OCI-LY7 (cell line): ENCODE measurements at places on chromosomes 1 and 21.

GRCh38 chr21:23016617-23017016, 2018.4 kb downstream of the NCAM2 start:
- no peak for DNase-seq

DNA sequence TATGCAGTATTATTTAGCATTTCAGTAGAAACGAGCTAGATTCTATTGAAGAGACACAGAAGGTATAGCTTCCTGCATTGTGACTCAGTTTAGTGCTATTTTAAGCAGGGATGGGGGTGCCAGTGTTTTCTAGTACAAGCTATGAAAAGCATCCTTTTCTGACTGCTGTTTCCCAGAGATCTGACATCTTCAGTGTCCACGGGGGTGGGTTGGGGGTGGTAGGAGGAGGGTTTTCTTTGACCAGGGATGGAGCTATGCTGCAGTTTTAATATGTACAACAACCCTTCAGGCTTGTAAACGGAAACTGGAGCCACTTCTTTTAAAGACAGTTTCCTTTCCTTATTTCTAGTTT, 2.7 kb upstream of the NEGR1 start:
- no peak for DNase-seq

DNA sequence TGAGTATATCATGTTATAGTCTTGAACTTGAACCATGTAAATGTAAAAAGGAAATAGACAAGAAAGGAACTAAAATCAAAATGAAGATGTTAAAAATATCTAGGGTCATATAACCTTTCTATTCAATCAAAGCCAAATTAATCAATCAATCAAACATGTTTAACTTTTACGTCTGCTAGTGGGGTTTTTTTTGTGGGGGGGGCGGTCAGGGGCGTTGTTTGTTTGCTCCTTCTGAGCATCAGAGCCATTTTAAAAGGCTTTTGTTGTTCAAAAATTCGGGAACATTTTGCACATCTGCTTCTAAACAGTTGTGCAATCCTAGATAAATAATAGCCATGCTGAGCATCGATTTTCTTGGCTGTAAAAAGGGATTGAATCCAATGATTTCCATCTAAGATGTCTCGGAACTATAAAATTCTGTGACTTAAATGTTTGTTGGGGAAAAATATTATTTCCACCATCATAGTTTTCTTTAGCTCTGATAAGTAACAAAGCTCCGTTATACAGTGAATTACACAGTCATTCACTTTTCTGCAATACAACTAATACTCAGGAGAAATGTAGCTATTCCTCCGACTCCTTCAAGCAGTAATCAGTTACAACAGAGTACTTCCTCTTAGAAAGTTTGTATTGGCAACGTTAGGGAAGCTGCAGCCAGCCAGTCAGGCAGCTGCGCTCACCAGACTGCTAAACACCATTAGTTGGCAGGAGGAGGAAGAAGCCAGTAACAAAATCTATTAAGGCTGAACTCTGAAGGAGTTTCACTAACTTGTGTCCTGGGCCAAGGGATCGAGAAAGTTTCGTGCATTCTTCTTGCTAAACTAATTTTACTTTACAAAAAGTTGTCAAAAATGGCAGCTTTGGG, 2.2 kb downstream of the SPATA6 start:
- peak; percentile 5 for DNase-seq

GRCh38 chr1:105838071-105838470, 1218.4 kb upstream of the PRMT6 start:
- no peak for DNase-seq

- no peak for DNase-seq
These were observed 80.4 kb upstream of the TARDBP start for GRCh38 chr1:10932088-10932487.

- DNase-seq = no peak
These were observed 17.2 kb downstream of the CC2D1B start for GRCh38 chr1:52348704-52349300.

DNA sequence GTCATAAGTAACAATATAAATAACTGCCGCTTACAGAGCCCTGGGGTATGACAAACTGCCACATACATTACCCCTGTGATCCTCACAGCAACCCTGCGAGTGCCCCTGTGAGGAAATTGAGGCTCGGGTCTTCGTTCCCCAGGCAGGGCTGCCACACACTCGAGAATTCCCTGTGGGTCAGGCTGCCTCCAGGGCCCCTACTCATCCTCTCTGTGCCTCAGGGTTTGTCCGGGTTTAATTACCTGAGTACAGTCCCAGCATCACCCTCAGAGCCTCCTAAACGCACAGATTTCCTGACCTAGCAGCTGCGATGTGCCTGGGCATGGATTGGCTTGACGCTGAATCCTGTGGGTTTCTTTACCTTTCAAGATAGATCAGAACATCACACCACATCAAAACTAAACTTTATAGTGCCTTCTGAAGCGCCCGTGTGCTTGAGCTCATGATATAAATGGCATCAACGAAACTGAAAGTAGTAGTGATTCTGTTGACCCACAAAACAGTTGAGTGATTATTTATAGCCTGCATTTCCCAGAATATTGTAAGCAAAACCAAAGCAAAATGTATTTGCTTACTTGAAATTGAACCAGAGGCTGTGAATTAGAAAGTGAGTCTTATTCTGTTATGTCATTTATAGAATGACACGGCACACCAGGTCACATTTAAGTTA, 14.0 kb downstream of the SLC37A1 start:
- peak; percentile 78 for DNase-seq

DNA sequence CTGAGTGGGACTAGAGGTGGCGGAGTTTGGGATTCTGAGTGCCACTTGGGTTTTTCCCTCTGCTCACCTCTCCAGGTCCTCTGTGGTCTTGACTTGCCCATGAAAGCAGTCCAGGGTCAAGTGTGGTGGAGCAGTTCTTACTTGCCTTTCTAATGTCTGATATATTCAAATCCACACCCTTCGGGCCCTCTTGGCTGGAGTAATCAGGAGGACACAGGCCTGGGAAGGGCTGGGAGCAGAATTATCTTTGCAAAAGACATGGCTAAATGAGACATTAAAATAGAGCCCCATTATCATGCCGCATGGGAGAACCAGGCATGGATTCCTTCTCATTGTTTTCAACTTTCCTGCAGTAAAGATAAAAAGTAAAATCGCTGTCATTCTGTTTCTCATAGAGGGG, 74.0 kb downstream of the NFASC start:
- no peak for DNase-seq

DNA sequence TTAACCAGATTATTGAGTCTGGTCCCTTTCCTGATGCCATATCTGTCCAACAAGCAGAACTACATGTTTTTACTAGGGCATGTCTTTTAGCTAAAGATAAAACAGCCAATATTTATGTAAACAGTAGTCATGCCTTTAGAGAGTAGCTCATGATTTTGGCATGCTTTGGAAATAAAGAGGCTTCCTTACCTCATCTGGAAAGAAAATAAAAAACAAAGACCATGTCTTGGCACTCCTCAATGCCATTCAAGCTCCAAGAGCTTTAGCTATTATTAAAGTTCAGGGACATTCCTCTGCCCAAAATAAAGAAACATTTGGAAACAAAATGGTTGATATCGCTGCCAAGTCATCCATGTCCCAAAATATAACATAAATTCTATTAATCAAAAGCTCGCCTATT, 202.4 kb downstream of the URB2 start:
- DNase-seq = no peak

- DNase-seq = no peak
These were observed 110.1 kb downstream of the FOXD2 start for GRCh38 chr1:47547753-47548573.

- DNase-seq = no peak
These were observed 37.2 kb downstream of the PTPN14 start for GRCh38 chr1:214514032-214514818.

GRCh38 chr1:8381618-8382017, 63.7 kb downstream of the SLC45A1 start:
- DNase-seq = no peak

- peak; percentile 67 for DNase-seq
These were observed 50.9 kb upstream of the BCAR3 start for GRCh38 chr1:93732514-93732913.

DNA sequence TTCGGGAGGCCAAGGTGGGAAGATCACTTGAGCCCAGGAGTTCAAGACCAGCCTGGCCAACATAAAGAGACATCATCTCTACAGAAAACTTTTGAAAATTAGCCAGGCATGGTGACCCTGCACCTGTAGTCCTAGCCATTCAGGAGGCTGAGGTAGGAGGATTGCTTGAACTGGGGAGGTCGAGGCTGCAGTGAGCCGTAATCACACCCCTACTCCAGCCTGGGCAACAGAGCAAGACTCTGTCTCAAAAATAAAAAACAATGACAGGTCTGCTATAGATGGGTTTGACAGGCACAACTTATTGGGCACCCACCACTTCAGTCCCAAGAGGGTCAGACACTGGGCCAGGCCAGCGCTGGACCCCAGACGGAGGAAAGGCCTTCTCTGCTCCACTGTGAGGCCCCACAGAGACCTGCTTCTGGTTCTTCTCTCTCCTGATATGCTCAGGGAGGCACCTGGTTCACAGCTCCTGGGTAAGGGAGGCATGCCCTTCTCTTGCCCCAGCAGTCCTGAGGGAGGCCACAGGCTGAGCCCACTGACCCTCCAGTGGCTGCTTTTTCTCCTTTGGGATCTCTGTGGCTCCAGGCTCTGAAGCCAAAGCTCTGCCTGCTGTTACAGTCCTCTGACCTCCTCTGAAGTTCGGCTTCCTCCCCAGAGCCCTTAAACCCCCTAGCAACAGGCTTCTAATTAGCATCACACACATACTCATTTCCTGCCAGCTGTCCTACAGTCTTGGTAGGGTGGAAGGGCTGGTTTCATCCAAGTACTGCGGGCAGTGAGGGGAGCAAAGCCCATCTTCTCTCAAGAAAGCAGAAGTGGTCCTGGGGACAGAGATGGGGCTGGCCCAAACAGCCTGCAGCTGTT, 14.4 kb downstream of the S100A16 start:
- peak; percentile 98 for DNase-seq

DNA sequence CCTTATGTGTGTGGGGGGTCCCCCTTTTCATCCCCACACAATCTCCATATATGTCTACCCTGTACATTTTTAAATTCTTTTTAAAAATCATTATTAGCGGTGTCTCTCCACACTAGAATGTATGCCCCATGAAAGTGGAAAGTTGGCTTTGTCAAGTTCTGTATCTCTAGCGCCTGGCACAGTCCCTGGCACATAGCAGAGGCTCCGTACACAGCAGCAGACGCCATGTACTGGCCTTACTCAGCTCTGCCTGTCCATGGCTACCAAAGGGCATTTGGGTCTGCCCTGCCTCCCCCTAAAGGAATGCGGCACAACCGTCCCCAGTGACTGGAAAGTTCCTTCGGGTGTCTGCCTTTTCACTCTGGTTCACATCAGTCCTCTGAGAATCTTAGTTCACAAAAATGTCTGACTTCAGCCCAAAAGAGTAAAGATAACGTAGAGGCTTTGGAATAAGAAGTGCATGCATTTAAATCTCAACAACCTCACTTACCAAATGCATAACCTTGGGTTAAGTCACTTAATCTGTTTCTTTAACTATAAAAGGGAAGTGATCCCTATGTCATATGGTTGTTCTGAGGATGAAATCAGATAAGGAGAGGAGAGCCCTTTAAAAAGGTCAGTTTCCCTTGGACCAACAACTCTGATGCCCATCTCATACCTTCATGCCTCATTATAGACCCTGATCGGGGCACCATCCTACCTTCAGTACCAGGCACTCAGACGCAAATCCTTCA, 61.1 kb downstream of the CD46 start:
- no peak for DNase-seq

DNA sequence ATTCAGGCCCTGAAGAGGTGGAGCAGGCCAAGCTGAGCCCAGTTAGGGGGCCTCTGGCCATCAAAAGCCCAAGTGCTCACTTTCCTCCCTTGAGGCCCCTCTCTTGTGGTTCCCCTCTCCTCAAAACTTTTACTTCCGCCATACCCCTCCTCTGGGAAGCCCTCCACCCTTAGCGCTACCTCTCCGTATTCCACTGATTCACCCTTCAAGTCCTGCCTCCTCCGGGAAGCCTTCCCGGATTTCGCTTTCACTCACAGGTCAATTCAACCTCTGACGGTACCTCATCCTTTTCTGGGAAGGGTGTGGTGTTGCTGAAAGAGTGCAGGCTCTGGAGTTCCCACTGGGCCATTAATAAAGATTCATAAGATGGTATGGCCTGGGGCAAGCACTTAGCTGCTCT, 19.1 kb downstream of the SPOCD1 start:
- no peak for DNase-seq

DNA sequence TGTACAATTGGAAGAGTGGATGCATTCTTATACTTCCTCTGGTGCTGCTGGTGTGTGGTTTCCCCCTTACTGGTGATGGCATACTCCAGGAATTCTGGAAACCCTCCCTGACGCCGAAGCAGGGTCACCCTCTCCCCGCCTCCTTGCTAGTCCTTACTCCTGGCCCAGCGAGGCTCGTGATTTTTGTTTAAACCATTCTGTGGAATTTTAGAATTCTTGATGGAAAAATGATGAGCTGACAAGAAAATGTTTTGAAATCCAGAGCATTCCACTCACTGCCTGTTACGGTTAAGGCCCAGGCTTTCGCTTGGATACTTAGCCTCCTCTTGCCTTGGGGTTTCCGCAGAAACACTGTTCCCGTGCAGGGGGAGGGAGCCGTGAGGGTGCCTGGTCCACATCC, 41.1 kb downstream of the IL6R start:
- DNase-seq = no peak

GRCh38 chr1:26829184-26829911, 2.9 kb downstream of the ZDHHC18 start:
- no peak for DNase-seq

DNA sequence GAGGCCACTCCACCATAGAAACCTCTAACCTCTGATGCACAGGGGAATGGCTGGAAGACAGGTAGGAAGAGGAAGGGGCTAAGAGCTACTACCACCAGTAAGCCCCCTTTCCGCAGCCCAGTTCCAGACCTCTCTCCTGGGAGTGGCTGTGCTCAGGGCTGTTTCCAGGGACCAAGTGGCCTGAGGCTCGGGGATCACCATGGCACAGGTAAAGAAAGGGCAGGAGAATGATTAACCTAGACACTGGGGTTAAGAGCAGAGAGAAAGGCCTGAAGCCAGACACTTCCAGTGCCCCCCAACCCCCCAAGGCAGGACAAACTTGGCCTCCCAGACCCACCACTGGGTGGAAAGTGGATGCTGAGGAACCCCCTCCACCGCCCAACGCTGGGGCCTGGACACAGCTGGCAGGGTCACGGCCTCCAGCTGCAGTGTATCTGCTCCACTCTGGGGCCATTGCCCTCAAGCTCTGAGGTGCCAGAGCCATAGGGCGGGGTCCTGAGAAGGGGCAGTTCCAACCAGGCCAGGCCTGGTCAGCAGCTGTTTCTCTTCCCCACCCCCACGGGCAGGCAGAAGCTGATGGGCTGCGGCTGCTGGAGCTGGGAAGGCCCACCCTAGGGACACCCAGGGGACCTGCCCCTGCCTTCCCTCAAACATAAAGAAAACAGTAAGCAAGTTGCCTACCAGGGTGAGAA, 2.6 kb downstream of the TAGLN2 start:
- DNase-seq = peak; percentile 14

- DNase-seq = peak; percentile 51
These were observed 863 bp downstream of the FH start for GRCh38 chr1:241518476-241519307.

- no peak for DNase-seq
These were observed 89.6 kb downstream of the NFIA start for GRCh38 chr1:61171974-61172373.

- DNase-seq = peak; percentile 10
These were observed 119.7 kb downstream of the HHAT start for GRCh38 chr1:210448297-210448892.

- no peak for DNase-seq
These were observed 22.4 kb downstream of the DEGS1 start for GRCh38 chr1:224205438-224205840.

GRCh38 chr1:63615768-63616420, 22.7 kb downstream of the PGM1 start:
- peak; percentile 68 for DNase-seq
